CD4-positive, alpha-beta T cell treated with Interleukin-4 for 4 hours (primary cell): ENCODE measurements at places on chromosomes 1 and 21.
A peak's percentile ranks its signal among the peaks of the same experiment; 100 is the strongest.

GRCh38 chr1:202291961-202292712 is 49.6 kb downstream of the UBE2T start:
- no peak for DNase-seq

- DNase-seq: no peak
These were observed 58.4 kb upstream of the DYNLT5 start for GRCh38 chr1:66693856-66694255.

- no peak for DNase-seq
These were observed 48.9 kb downstream of the MEF2D start for GRCh38 chr1:156451505-156452160.

DNA sequence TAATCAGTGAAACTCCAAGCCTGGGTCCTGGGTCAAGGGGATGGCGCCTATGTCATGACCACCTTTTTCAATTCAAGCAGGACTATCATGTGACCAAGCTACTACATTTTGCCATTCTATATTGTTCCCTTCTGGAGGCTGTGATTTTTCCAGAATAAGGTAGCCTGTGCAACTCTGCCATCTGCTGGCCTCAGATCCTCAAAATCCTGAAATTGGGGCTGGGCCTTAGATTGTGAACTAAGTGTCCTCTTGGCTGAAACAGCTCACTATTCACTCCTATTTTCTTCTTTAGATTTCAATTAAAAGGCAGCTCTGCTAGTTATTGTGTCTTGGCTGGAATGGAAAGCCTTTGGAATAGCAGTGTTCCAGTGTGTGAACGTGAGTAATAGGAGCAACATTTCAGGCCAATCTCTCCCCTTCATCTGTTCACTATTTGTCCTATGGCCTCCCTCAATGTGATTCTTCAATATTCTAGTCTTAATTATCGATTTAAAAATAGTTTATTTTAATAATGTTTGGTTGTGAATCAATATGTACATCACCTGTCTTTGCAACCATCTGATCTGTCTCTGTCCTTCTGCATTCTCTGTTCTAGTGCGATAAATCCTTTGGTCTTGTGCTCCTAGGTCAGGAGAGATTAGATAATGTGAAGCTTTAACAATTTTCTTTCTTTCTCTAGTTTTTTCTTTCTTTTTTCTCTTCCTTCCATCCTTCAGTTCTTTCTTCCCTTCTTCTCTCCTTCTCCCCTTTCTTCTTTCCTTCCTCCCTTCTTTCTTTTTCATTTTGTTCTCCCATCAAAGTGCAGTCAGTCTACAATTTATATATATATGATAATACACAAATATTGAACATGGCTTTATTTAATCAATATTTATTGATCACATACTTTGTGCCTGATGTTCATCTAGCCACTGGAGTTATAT is 69.8 kb downstream of the CR1 start:
- no peak for DNase-seq

- DNase-seq: no peak
These were observed 69.0 kb upstream of the KRTAP19-8 start for GRCh38 chr21:31107176-31107785.

- no peak for DNase-seq
These were observed 151.9 kb downstream of the PGBD5 start for GRCh38 chr1:230274254-230274653.

DNA sequence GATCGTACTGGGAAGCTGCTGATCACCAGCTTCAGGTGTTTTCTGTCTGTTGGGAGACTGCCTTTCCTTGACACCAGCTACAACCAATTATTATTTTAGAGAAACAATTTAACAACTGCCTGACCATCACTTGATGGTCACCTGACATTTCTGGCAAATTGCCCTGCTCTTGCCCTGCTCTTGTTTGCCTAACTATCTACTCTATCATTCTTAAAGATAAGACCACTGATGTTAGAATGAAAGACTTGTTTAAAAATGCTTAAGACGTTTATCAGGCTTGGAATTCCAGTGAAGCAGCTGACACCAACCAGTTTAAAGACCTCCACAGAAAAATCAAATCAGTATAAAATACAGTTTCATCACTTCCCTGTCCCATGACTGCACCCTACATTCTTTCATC is 423.3 kb upstream of the CAMK1G start:
- no peak for DNase-seq

GRCh38 chr1:176559878-176560277 is 96.9 kb downstream of the PAPPA2 start:
- peak; percentile 6 for DNase-seq

DNA sequence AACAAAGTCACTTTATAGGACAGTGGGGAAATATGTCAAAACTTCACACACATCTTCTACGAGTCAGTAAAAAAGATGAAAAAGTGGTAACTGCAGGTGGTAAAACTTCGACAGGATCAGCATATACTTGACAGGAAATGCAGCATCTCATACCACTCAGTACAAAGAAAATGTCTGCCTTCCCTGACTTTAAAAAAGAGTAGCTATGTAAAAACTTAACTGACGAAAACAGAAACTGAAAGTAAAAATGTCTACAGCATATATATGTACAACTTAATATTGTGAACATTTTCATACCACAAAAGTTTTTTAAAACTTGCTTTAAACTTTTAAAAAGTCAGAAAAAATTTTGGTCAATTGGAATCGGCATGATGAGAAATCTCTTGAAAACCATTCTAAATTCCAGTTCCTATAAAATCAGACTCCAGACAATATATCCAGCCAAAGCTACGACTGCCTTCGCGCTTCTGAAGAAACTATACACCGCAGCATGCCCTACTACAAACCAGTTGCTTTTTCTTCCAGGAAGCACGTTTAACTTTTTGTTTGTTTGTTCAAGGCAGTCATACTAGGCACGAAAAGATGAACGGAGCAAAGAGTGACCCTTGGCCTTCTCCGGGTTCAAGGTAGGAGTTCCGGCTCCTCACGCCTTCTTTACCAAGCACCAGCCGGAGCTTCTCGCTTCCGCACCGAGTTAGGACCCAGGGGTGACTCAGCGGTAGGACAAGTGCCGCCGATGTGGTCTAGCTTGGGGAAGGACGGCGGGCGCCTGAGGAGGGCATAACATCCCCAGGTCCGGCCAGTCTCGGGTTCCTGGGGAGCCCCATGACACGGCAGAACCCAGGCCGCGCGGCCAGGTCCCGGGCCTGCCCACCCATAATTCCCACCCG is 612 bp downstream of the PSMA5 start:
- DNase-seq: peak; percentile 66

DNA sequence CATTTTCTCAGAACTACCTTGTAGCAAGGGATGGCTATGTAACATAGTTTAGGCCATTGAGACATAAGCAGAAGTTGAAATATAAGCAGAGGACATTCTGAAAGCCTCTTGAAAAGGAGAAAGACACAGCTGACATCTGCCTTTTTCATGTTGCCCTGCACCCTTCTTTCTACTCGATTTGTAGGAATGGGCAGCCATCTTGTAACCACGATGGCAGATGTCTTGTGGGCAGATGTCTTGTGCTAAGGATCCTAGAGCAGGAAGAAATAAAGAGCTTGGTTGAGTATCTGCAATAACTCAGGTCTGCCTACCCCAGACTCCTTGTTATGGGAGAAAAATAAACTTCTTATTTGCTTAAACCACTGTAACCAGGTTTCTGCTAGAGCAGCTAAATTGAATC is 351.0 kb downstream of the PDE4B start:
- no peak for DNase-seq

DNA sequence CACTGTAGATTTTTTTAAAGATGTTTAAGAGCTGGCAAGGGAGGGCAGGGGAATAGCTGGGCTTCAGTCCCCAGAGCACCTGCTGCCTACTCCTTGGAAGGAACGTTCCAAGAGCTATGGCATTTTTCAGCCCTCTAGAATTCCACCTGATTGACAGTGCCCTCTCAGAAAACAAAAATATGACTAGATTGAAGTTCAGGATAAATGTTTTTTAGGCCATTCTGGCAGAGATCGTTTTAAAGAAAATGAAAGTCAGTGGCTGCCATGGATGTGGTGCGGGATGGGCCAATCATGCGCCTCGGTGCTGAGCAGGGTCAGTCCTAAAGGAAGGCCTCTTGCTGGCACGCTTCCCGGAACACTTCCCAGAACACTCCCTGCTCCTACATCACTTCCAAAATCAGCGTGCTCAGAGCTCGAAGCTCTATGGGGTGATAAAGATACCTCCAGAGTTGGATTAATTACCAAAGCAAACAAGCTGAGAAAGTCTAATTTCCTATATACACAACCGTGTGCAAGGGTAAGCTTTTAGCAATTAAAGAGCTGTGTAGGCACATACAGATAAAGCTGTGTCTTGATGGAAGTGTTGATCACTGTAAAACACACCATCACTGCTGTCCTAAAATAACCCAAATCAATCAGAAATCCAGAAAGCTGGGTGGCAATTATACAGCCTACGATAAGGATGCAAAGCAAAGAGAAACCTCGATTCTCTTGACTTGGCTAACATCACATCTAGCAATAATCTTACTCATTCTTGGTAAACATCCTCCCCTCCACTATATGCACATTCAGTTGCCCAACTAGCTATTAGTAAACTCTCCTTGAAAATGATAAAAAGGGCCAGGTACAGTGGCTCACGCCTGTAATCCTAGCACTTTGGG is 34.6 kb downstream of the TGFBR3 start:
- DNase-seq: no peak

DNA sequence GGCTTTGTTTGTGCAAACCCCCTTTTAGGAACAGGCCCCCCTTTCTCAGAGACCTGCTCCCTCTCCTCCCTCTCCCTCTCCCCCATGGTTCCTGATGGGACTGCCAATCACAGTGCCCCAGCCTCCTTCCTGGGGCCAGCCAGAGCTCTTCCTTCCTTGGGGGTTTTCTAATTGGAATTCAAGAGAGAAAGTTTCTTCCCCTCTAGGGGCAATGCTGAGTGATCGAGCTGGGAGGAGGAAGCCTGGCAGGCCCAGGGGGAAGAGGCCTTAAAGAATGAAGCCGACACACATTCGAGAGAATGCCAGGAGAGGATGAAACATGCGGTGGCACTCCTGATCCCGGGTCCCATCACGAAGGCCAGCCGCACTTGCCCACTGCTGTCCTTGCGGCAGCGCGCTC is 21.3 kb upstream of the COL16A1 start:
- no peak for DNase-seq
